ENCODE measurements at places on chromosomes 5 and 9. TPM values are rescaled to one million over a fixed set of nuclear protein-coding genes. Genes with fewer than 3 reads are reported as not detected.

MYMK gene
- not detected for total RNA-seq

PCDHA1 gene
- under 0.01 TPM for total RNA-seq

PCDHGB1 gene
- total RNA-seq: 1.5 TPM

FABP6 gene
- total RNA-seq: not detected

ADGRD2 gene
- not detected for total RNA-seq

SYNPO gene
- total RNA-seq: 2.0 TPM
